IPS-NIHi11 (cell line): ENCODE measurements at places on chromosomes 6 and 20.

- DNase-seq: no peak
Measured at GRCh38 chr20:12733811-12734210, 275.0 kb upstream of the SPTLC3 start.

- DNase-seq: no peak
Measured at GRCh38 chr6:136464874-136465273, 85.3 kb downstream of the MAP7 start.

- DNase-seq: no peak
Measured at GRCh38 chr6:136189104-136189503, 61.0 kb downstream of the MTFR2 start.

- DNase-seq: no peak
Measured at GRCh38 chr6:145469021-145469420, 266.3 kb downstream of the EPM2A start.

GRCh38 chr6:86775893-86776292, 161.4 kb upstream of the HTR1E start:
- DNase-seq: no peak
